ENCODE measurements at places on chromosomes 7 and 10.

DNA sequence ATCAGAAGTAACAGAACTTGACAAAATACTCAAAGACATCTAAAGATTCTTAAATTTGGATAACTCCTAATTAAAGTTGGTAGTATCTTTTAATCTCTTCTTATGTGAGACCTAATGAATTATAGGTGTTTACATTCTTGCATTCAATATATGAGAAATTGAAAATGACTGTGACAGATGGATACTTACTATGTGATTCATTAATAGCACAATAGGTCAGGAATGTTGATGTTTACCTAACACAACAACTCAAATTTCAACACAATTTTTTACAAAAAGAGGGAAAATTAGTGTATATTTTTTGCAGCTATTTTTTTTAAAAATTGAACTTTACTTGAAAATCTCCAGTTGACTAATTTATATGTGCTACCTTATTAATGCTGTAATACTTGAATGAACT lies 31.7 kb upstream of the MCU start:
- DNase-seq: no peak

GRCh38 chr10:123535386-123535785 lies 130.8 kb upstream of the GPR26 start:
- no peak for DNase-seq

DNA sequence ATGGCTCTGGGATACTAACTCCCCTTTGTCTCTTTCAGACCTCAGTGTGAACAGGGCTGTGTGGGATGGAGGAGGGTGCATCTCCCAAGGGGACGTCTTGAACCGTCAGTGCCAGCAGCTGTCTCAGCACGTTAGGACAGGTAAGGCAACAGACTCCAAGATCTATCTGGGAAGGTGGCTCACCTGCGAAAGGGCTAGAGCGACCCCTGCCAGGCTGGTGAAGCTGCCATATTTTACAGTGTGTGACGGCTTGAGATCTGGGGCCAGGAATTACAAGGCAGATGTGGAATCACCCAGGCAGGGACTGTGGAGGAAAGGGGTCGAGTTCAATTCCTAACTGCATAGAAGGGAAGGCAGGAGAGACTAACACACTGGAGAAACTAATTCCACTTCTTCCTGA lies 11.2 kb downstream of the MUC17 start:
- DNase-seq: no peak

GRCh38 chr7:106774768-106775551 lies 90.1 kb upstream of the PIK3CG start:
- DNase-seq: peak; percentile 28

DNA sequence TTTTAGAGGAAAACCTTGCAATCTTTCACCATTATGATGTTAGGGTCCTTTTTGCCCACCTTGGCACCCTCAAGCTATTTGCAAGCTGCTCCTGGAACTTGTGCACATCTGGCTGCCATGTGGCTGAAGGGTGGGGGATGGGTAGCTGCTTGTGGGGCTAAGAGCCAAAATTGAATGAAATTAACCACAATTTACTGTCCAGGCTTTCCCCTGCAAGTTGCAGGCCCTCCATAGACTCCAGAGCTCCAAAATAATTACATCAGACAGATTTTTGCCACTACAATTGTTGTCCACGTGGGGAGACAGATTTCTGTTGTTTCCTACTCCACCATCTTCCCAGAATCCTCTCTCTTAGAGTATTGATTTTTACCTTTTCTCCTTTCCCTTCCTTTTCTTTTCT lies 19.1 kb downstream of the PI4K2A start:
- no peak for DNase-seq

- no peak for DNase-seq
Observed at GRCh38 chr7:109094-109493, 83.3 kb upstream of the FAM20C start.

GRCh38 chr7:100356416-100357068 lies 1.4 kb upstream of the PILRB start:
- DNase-seq: no peak

DNA sequence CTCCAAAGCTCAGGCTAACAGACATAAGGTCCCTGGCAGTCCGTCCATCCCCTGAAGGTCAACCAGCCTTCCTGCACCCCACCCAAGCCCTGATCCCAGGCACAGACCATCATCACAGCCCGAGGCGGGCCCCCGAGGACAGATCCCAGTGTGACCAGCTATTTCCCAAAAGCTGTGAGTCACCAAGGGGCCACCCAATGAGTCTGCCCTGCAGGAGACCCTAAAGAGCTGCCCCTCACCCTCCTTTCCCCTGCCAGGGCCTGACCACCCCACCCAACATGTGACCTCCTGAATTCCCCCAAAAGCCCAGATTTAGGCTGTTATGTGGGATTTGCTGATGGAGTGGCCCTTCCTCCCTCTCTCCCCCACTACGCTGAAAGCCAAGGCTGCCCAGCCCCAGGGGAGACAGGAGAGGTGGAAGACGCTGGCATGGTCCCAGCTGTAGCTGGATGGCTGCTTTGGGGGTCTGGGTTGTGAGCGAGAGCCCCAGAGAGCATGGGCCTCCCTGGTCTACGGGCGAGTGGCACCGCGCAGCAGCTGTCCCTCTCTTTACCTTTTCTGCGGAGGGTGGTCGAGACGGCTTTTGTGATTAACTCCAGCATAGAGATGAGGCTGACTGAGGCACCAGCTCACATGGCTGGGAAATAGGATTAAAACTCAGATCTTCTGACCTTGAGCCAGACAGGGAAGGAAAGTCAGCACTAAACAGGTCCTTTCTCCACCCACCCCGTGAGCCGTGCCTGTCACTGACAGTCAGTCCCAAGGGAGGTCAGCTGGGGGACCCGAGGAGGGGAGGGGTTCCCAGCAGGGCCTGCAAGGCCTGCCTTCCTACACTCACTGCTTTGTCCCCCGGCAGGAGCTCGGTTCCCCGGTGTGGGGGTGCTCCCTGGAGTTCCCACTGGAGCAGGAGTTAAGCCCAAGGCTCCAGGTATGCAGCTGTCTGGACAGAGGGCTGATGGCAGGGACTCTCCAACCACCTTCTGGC lies 16.7 kb downstream of the ELN start:
- no peak for DNase-seq

DNA sequence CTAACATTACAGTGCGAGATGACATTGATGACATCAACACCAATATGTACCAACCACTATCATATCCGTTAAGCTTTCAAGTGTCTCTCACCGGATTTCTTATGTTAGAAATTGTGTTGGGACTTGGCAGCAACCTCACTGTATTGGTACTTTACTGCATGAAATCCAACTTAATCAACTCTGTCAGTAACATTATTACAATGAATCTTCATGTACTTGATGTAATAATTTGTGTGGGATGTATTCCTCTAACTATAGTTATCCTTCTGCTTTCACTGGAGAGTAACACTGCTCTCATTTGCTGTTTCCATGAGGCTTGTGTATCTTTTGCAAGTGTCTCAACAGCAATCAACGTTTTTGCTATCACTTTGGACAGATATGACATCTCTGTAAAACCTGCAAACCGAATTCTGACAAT lies 4.3 kb downstream of the GPR22 start:
- DNase-seq: no peak

GRCh38 chr7:99122762-99123161 lies 21.1 kb downstream of the SMURF1 start:
- DNase-seq: no peak

- no peak for DNase-seq
Observed at GRCh38 chr7:44258865-44259546, 58.2 kb downstream of the YKT6 start.

DNA sequence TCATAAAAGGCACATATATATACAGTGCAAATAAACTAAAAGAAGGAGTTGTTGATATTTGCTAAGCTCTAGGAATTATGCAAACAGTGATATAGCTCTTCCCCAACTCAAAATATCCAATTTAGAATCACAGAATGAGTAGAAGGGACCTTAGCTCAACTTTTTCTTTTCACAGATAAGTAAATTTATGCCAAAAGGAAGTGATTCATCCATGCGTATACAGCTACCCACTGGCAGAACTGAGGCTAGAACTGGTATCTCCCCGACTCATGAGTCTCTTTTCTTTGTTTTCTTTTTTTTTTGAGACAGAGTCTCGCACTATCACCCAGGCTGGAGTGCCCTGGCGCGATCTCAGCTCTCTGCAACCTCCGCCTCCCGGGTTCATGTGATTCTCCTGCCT lies 54.2 kb upstream of the SVIL start:
- no peak for DNase-seq

DNA sequence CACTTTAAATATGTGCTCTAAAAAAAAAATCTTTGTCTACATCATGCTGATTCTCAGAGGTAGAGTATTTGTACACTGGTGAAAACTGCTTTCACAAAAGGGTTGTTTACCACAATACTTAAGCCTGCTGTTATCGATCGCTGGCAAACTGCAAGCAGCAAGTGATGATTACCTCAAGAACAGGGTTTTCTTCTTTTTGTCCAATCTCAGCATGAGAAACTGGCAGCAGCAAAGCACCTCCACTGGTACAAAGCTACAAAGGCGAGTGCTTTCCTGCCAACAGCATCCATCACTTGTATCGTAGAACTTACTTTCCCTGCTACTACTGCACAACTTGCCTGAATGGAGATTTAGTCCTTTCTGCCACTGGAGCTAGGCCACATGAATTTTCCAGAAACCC lies 276.5 kb downstream of the DGKB start:
- DNase-seq: no peak

All from stimulated activated CD8-positive, alpha-beta memory T cell treated with anti-CD3 and anti-CD28 coated beads, Interleukin-7, amount 100 ng/mL, for 48 hours (primary cell).